ENCODE measurements at places on chromosomes 2 and 18.

- peaks cover 6% of the 10 kb centered on the region for H3K36me3 ChIP-seq
- H3K27me3 ChIP-seq = peaks cover 14% of the 10 kb centered on the region
- H3K4me3 ChIP-seq = no peak overlapping the region
Measured at GRCh38 chr2:96142217-96143113, 2.8 kb downstream of the DUSP2 start.

DNA sequence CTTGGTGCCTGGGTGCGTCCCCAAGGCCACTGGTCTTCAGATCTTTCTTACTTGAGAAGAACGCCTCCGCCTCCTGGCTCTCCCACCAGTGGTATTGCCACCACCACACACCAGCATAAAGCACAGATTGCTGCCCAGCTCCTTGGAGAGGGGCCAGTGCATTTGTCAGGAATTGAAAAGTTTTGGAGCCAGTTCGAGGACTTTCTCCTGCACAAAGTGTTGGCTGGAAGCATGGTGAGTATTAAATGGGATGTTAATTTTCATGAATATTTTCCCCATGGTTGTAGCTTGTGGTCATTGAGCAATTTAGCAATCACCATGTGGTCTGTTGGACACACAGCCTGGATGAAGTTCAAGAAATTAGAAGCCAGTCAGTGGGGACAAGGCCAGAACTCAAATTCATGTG lies 684.6 kb upstream of the FANCL start:
- H3K36me3 ChIP-seq = no peaks in the 10 kb centered on the region
- no peak overlapping the region for H3K27ac ChIP-seq
- H3K4me1 ChIP-seq = peaks cover 41% of the 10 kb centered on the region
- no peaks in the 10 kb centered on the region for H3K27me3 ChIP-seq
- DNase-seq = no peak

- H3K27ac ChIP-seq = no peak overlapping the region
- no peaks in the 10 kb centered on the region for H3K4me1 ChIP-seq
- no peak for DNase-seq
- no peak overlapping the region for H3K4me3 ChIP-seq
- H3K36me3 ChIP-seq = no peaks in the 10 kb centered on the region
Measured at GRCh38 chr2:72901426-72901825, 14.2 kb downstream of the SPR start.

DNA sequence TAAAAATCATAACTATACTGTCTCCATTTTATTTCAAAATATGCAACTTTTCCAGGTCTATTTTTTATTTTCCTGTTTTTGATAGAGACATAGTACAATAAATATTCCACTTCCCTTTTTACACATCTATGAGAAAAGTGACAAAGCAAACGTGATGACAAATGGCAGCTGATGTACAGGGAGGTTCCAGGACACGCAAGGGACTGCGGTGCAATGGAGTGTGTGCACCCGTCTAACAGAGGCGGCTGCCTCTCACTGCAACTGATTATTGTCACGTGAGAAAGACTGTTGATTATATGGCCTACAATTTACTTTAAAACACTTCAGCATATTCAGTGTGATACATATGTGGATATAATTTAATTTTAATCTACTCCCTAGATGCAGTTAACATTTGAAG lies 142.6 kb downstream of the LRRC30 start:
- H3K27ac ChIP-seq = no peak overlapping the region
- H3K36me3 ChIP-seq = no peaks in the 10 kb centered on the region
- no peak overlapping the region for H3K4me3 ChIP-seq
- H3K4me1 ChIP-seq = no peaks in the 10 kb centered on the region

GRCh38 chr18:7358989-7359726 lies 128.3 kb downstream of the LRRC30 start:
- no peak overlapping the region for H3K4me3 ChIP-seq
- H3K27me3 ChIP-seq = no peaks in the 10 kb centered on the region
- no peak for DNase-seq
- H3K27ac ChIP-seq = no peak overlapping the region

DNA sequence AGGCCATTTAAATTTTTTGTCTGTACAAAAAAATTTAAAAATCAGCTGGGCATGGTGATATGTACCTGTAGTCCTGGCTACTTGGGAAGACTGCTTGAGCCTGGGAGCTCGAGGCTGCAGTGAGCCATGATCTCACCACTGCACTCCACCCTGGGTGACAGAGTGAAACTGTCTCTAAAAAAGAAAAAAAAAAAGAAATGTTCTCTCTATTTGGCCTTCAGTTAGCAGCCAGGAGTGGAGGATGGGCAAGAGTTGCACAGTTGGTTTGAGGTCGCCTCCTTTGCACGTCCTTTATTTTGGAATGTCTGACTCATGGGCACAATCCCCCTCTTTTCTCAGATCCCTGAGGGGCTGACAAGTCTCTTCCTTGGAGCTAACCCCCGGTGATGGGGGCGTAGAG lies 26.3 kb downstream of the ITM2C start:
- H3K4me1 ChIP-seq = peaks cover 37% of the 10 kb centered on the region
- no peak for DNase-seq
- H3K36me3 ChIP-seq = no peaks in the 10 kb centered on the region
- no peak overlapping the region for H3K27ac ChIP-seq
- no peaks in the 10 kb centered on the region for H3K27me3 ChIP-seq

DNA sequence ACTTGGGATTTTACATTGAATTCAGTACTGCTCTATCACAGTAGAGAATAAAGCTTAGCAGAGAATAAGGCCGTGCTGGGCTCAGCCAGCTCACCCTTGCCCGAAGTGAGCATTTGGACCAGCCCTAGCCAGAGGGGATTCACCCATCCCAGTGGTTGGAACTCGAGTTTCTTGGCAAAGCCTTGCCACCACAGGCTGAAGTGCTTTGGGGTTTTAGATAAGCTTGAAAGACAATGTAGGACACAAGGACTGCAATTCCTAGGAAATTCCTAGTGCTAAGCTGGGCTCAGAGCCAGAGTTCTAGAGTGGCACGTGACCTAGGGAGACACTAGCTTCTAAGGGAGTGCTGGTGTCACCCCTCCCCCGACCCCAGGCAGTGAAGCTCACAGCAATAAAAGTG lies 28.0 kb downstream of the SERPINB11 start:
- no peak for DNase-seq
- H3K27ac ChIP-seq = no peak overlapping the region

- H3K36me3 ChIP-seq = 0 out of 2 replicates have a peak, but pooled peaks cover 4% of the 10 kb centered on the region
- H3K4me3 ChIP-seq = no peak overlapping the region
- no peak for DNase-seq
- no peaks in the 10 kb centered on the region for H3K27me3 ChIP-seq
- H3K27ac ChIP-seq = no peak overlapping the region
Measured at GRCh38 chr18:8073167-8073566, 506.1 kb downstream of the PTPRM start.

DNA sequence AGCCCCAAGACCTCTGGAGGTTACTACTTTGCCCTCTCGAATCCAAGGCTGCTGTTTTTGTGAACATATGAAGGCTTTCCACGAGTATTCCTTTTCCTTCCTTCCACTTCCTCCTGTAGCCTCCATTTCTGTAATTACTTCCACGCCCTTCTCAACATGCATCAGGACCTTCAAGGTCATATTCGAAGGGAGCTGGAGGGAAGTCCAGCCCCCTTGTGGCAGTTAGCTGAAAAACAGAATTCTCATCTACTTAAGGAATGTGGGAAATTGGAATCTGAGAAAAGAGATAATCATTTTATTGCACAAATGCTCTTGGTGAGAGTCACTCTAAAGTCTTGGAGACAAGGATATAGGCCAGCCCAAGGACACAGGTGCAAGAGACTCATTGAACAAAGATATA lies 1000.2 kb downstream of the TDRD15 start:
- H3K36me3 ChIP-seq = no peaks in the 10 kb centered on the region
- H3K27ac ChIP-seq = no peak overlapping the region
- no peak for DNase-seq
- H3K4me3 ChIP-seq = no peak overlapping the region
- no peaks in the 10 kb centered on the region for H3K27me3 ChIP-seq

GRCh38 chr2:157173740-157174184 lies 83.7 kb upstream of the GALNT5 start:
- H3K4me3 ChIP-seq = no peak overlapping the region
- peak overlapping the region; percentile 83 for H3K27ac ChIP-seq

GRCh38 chr18:24930478-24930877 lies 421.5 kb downstream of the ZNF521 start:
- no peaks in the 10 kb centered on the region for H3K27me3 ChIP-seq
- H3K27ac ChIP-seq = no peak overlapping the region
- DNase-seq = no peak
- no peak overlapping the region for H3K4me3 ChIP-seq
- H3K4me1 ChIP-seq = no peaks in the 10 kb centered on the region

GRCh38 chr2:167212014-167212648 lies 323.9 kb downstream of the XIRP2 start:
- no peak overlapping the region for H3K4me3 ChIP-seq
- H3K27me3 ChIP-seq = no peaks in the 10 kb centered on the region
- H3K36me3 ChIP-seq = no peaks in the 10 kb centered on the region
- H3K27ac ChIP-seq = no peak overlapping the region
- DNase-seq = peak; percentile 47

DNA sequence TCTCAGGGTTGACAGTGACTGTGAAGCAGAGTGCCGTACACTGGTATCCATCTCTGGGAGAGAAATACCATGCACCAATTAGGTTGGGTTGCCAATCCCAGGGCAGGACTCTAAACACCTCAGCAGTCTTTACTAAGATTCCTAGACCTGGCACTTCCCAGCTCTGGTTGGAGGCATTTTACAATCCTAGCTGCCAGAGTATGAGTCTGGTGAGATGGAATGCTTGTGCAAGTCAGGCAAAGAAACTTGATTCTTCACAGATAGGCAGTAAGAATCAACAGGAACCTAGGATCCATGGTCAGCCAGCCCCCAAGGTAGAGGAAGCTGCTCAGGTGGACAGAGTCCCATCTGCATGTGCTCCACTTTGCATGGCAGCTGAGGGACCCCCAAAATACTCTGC lies 6.0 kb upstream of the UGT1A5 start:
- H3K4me3 ChIP-seq = no peak overlapping the region
- no peak for DNase-seq
- no peak overlapping the region for H3K27ac ChIP-seq
- no peaks in the 10 kb centered on the region for H3K27me3 ChIP-seq

DNA sequence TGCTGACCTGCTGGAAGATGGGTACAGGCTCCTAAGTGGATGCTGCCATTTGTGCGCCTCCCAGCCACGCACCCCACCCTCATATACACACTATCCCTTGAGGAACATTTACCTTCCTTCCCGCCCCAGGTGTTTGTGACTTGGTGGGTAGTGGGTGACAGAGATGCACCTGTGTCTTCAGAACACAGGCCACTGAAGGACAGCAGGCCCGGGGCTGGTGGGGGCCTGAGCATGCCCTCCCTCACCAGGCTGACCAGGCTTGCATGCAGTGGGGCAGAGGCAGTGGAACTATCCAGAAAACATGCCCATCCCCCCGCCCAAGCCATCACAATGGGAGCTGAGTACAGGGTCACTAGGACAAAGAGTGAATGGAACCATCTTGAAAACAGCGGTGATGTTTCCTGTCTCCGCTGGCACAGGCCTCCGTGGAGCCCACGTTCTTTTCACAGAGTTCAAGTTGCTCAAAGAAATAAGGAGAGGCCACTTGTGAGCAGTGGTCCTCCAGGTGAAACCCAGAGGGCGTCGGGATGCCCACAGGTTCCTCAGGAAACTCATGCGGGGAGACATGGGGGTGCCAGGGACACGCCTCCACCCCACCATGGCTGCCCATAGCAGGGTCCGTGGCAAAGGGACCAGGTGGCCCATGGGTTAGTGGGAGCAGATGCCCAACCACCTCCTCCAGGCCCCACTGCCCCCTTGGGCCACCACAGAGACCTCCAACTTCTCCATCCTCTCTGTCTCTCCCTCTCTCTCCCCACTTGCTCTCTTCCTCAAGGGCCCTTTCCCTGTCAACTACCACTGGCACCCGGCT lies 90.9 kb downstream of the MALT1 start:
- no peak for DNase-seq
- no peak overlapping the region for H3K27ac ChIP-seq
- H3K36me3 ChIP-seq = no peaks in the 10 kb centered on the region
- H3K4me1 ChIP-seq = peaks cover 19% of the 10 kb centered on the region
- H3K4me3 ChIP-seq = no peak overlapping the region
- H3K27me3 ChIP-seq = no peaks in the 10 kb centered on the region

- no peaks in the 10 kb centered on the region for H3K27me3 ChIP-seq
- peaks cover 58% of the 10 kb centered on the region for H3K36me3 ChIP-seq
- peaks cover 18% of the 10 kb centered on the region for H3K4me1 ChIP-seq
- H3K27ac ChIP-seq = no peak overlapping the region
Measured at GRCh38 chr2:236163471-236164200, 4.5 kb downstream of the GBX2 start.

DNA sequence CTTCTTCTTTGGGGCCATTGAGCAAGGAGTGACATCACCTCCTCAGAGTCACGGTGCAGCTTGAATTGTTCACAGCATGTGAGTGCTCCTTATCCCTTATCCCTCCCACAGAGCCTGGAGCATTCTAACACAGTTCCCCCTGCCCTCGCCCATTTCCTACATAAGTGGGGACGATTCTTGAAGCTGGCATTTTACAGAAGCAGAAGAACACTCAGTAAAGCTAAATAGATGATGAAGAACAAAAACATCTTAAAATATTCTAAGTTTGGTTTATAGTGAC lies 135.8 kb upstream of the APCDD1 start:
- H3K27me3 ChIP-seq = no peaks in the 10 kb centered on the region
- no peak overlapping the region for H3K4me3 ChIP-seq
- peaks cover 8% of the 10 kb centered on the region for H3K4me1 ChIP-seq

GRCh38 chr2:6506859-6507258 lies 358.8 kb downstream of the CMPK2 start:
- H3K27me3 ChIP-seq = no peaks in the 10 kb centered on the region
- no peak for DNase-seq
- H3K4me3 ChIP-seq = no peak overlapping the region

DNA sequence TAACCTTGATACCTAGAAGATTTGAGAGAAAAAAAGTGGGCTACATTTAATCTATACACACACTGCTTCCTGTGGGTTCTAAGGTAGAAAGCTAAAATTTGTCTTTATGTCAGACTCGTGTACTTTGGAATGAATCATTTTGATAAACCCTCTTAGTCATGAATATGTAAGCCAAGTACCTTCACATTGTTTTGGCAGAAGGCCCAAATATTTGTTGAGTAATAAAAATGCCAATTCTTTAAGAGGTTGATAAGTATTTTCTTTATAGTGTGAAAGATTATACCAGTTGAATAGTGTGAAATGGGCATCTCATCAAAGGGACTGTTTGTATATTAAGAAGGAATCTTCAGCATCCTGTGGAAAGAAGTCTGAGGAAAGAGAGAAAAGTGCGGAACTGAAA lies 1464.7 kb upstream of the ZEB2 start:
- no peak for DNase-seq
- H3K4me1 ChIP-seq = no peaks in the 10 kb centered on the region
- H3K27me3 ChIP-seq = no peaks in the 10 kb centered on the region

Data from SJSA1 (cell line).